ENCODE measurements at places on chromosomes 5 and 9.

DNA sequence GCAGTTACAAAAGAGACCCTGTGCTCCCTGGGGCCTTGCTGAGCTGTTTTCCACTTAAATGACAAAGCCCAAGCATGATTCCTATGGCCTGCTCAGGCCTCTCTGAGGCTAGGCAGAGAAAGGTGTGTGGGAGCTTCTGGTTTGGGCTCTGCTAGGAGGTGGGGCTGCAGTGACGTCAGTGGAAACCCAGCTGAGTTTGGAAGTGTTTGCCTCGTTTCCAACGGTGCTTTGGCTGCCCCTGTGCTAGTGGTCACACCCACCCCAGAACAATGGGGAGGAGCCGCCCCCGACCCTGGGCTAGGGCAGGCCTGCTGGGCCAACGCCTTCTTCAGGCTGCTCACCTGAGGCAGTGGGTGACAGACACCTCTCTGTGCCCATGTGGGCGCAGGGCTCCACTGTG is 10.4 kb downstream of the ANGPTL2 start:
- DNase-seq = no peak

- no peak for DNase-seq
These were observed 10.1 kb upstream of the TRAF1 start for GRCh38 chr9:120936764-120937122.

GRCh38 chr5:68093455-68094159 is 121.9 kb upstream of the PIK3R1 start:
- DNase-seq = no peak

DNA sequence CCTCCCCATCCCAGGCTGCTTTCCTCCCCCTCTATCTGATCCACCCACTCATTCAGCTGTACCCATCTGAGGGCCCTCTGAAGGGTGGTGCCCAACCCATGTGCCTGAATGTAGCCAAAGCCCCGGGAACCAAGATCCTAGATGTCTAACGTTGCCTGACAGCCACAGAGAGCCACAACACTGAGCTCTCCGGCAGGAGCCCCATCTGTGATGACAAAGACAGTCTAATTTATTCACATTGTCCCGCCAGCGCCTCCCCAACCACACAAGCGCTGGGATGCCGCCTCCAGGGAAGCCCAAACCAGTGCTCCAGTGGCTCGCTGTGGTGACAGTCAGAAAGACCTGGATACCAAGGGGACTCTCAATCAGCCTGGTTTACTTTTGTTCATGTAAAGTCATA is 8.4 kb downstream of the IGFBPL1 start:
- DNase-seq = no peak

GRCh38 chr5:92990771-92991170 is 590.2 kb downstream of the NR2F1-AS1 start:
- DNase-seq = no peak

DNA sequence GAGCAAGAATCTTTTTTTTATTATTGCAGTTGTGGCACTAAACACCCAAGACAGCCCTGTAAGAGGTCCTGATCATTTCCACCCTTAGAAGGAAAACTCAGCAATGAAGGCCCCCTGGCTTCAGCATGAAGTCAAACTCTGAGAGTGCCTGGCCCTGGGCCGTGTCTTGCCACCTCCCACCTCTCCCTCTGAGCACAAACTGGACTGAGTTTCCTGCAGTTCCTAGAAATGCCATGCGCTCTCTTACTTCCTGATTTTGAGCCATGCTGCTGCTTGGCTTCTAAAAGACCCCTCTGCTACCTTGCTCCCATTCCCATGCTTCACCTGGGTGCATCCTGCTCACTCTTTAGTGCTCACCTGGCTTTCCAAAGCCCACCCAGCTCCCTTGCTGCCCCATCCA is 140.4 kb upstream of the KLF9 start:
- no peak for DNase-seq
